ENCODE measurements at places on chromosomes 6 and 20.

GRCh38 chr20:19381947-19382346 lies 169.5 kb downstream of the SLC24A3 start:
- DNase-seq: no peak

DNA sequence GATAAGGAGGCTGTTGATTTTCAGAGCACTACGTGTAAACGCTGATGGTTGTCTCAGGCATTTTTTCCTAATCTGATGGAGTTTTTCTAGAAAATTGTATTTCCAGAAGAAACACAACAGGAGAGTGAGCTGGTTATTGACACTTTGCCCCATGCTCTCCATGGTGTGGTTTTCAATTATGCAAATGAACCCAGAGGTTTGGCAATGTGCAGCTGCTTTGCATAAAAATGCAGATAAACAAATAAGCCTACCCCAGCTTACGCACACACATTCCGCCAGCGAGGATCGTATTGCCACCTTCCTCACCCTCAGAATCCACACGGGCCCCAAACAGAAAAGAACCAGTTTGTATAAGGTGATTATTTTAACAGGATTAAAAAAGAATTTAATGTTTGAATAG lies 45.1 kb upstream of the FRMD1 start:
- no peak for DNase-seq

DNA sequence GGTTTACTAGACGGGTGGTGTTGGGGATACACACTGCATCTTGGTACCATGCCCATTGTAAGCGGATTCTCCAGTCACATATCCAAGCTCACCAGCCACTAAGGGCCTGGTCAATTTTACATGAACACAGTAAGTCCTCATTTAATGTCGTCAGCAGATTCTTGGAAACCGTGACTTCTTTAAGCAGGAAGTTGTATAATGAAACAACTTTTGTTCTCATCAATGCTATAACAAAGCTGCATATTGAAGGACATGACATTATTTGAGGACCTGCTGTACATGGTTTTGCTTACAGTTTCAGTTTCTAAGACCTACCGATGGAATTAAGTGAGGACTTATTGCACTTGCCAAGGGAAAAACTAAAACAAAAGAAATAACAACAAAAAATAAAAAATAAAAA lies 295.6 kb downstream of the SYNE1 start:
- DNase-seq: no peak

DNA sequence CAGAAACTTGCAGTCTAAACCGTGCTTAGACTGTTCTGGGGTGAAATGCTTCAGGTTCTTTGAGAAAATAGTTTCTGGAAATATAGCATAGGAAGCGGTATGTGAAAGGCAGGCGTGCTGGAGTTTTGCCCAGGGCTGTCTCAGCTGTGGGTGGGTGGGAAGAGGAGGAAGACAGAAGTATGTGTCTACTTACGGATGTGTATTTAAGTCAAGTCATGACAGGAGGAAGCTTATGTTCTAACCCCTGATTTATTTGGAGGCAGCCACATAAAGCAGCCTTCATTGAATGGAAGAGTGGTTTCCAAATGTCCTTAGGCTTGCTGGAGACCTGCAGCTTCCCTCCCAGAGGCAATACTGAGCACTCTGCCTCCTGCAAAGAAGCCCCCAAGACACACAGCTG lies 345.8 kb upstream of the PRND start:
- DNase-seq: no peak

DNA sequence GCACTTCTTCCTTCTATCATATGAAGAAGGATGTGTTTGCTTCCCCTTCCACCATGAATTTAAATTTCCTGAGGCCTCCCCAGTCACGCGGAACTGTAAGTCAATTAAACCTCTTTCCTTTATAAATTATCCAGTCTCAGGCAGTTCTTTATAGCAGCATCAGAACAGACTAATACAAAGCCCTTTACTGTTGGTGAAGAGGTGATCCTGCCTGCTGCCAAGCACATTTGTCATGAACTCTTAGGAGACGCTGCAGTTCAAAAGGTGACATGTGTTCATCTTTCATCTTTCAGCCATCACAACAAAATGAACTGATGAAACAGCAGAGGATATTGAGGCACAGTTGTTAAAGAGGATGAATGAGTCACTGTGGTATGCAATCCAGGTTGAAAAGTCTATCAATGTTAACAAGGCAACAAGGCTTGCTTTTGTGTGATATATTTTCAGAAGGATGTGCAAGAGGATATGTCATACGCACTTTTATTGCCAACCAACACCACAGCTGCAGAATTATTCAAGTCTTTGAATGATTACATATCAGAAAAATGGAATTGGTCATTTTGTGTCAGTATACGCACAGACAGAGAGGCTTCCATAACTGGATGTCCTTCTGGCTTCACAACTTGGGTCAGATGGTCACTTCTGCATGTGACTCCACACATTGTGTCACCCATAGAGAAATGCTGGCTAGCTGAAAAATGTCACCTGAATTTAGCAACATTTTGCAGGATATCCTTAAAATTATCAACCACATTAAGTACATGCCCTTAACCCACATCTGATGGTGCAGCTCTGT lies 52.4 kb upstream of the PLN start:
- no peak for DNase-seq

DNA sequence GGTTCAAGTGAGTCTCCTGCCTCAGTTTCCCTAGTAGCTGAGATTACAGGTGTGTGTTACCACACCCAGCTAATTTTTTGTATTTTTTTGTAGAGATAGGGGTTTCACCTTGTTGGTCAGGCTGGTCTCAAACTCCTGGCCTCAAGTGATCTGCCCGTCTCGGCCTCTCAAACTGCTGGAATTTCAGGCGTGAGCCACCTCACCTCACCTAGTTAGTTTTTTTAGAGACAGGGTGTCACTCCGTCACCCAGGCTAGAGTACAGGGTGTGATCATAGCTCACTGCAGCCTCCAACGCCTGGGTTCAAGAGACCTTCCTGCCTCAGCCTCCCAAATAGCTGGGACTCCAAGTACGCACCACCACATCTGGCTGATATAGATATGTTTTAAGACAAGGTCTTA lies 22.9 kb downstream of the SYTL3 start:
- no peak for DNase-seq

- DNase-seq: no peak
These were observed 74.8 kb downstream of the CEBPB start for GRCh38 chr20:50265245-50265946.

DNA sequence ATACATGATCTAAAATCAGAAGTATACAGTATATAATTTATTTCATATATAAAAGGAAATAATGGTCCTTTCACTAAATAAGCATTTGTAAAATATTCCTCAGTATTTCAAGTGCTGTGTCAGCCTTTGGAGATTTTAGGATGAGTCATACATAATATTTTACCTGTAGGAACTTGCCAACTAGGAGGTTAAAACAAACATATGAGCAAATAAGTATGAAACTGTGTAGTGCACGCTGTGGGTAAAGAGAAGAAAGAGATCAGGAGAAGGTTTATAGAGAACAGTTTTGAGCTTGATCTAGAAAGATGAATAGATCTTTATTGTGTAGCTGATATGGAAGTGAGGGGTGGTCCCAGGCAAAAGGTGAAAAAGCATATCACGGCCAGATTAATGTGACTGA lies 169.9 kb upstream of the RNF217 start:
- no peak for DNase-seq
